ENCODE measurements at places on chromosomes 2 and 18.

- DNase-seq, result no peak
Observed at GRCh38 chr2:122239440-122239839, 484.0 kb downstream of the TSN start.

GRCh38 chr2:143877876-143878530 lies 641.9 kb downstream of the ZEB2 start:
- DNase-seq, result peak; percentile 80

DNA sequence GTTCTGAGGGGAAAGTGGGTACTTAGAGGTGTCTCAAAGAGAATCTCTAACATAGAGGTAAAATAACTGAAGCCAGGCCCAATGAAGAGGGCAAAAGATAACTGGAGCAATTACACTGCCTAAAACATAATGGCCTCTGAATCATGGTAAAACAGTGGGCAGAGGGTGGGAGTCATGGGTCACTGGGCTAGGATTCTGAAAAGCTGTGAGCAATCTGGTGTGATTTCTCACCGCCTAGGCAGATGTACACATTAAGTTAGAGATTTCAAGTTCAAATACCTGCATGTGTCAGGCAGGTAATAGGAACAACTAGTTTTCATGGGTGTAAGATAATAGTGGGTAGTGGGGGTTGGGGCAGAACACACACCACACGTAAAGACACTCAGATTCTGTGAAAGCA lies 45.6 kb downstream of the INSIG2 start:
- DNase-seq, result no peak

DNA sequence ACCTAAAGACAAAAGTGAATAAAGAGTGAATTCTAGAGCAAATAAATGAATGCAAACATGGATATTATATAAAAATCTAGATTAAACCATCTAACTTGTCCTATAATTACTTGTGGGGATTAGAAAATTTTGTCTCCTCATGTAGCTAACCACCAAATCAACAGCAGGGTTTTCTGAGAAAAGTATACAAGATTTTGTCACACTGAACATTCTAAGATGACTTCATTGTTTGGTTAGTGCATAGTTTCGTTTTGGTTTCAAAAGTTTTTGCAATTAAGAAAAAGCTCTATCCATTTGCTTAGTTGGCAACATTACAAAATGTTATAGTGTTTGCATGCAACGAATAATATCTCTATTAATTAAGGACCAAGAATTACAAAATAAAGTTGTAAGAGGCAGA lies 125.0 kb downstream of the LRP2 start:
- no peak for DNase-seq

DNA sequence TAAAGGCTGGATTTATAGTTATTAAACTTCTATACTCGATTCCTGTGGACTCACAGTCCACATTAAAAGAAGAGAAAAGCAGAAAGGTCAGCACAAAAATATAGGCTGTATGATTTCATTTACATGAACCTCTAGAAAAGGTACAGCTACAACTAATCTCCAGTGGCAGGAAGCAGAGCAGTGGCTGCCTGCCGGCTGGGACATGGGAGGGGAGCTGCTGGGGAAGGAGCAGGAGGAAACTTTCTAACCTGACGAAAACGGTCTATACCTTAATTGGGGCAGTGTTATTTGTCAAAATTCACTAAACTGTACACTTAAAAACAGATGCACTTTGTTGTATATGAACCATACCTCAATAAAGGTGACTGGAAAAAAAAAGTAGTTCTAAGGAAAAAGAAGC lies 26.7 kb downstream of the KCTD1 start:
- DNase-seq, result no peak

DNA sequence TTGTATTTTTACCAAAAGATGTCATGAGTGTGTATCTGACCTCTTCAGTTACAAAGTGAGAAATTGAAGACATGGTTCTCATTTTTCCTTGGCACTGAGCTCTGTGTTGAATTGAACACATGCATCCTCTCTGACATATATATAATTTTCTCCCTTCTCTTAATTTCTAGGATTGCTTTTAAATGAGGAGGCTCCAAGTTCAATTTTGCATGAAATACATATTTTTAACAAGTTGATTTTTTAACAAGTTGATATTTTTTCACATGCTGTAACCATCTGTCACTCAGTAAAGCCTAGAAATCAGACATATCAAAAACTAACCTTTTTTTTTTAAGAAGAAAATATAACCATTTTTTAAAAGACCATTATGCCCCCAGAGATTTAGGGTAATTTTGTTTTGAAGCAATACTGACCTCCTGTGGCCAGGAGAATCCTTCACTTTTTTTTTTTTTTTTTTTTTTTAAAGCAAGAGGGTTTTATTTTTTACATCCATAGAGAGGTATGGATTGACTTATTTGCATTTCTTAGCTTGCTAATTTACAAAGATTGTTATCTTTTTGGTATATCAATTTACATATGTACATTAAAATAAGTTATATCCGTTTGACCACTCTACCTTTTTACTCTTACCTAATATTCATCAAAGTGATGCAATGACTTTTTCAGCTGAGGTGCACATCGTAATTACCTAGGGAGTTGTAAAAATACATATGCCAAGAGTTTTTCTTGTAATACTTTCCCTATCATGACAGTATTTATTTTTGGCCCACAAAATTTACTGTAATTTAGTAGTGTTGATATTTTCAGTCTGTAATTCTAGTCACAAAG lies 161.8 kb downstream of the SOCS6 start:
- DNase-seq, result no peak

- DNase-seq, result no peak
Observed at GRCh38 chr2:223854741-223855140, 17.4 kb upstream of the AP1S3 start.

DNA sequence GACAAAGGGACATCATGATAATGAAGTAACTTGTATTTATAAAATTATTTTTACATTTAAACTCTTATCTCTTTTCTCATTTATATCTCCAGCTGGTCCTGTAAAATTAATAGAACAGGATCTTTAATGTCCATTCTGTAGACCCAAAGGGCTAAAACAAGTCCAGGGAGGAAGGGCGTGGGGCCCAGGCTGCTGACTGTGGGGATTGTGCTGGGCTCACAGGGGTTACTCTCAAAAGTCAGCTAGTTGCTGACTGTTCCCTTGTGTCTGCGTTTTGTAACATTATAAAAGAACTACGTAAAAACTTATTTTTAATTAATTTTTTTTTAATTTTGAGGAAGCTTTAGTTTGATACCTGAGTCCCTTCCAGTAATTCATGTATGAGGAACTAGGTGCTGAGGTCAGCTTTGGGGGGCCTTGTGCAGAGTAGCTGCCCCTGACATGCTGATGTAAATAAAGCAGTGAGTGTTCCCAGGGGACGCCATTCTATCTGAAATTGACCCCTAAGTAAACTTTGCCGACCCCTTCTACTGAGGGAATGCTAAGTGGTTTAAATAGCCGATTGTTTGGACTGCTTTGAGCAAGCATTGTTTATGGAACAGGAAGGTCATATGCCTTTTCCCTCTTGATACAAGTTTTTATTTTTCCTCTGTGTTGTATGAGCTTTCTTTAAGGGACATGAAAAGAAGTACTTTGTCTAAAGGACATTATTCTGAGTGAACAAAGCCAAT lies 56.4 kb downstream of the MERTK start:
- DNase-seq, result no peak

DNA sequence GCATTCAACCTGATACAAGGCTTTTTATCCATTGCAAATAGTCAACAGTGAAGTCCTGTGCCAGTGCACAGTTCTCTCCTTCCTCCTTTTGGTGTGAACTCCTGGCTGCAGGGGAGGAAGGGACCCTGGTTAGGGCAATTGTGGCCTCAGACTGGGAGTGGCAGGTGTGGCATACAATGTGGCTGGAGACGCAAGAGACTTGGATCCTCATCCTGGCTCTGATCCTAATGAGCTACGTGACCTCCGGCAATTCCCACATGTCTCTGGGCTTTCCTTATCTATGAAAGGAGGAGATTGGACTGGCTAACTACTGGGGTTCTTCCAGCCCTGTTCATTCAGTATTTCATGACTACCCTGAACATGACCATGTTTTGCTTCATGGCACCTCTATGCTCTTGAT lies 10.5 kb upstream of the IL1A start:
- DNase-seq, result no peak

DNA sequence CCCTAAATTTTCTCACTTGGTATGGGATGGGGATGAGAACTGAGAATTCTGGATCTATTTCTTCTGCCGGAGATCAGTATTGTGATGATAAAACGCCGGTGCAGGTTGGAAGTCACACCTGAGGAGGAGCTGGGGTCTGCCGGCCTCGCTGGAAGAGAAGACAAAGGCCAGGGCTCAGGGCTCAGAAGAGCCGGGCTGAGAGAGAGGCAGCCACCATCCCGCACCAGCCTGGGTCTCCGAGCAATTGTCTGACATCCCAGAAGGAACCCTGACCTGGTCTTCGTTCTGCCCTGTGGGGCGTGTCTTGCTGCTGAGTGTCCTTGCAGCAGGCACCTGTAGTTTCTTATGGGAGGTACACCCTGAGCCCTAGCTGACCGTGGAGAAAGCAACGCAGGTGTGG lies 31.4 kb upstream of the SALL3 start:
- DNase-seq, result no peak

- no peak for DNase-seq
Observed at GRCh38 chr18:62524440-62525200, 1.8 kb downstream of the ZCCHC2 start.

- DNase-seq, result no peak
Observed at GRCh38 chr2:112733871-112734270, 13.1 kb downstream of the NT5DC4 start.

DNA sequence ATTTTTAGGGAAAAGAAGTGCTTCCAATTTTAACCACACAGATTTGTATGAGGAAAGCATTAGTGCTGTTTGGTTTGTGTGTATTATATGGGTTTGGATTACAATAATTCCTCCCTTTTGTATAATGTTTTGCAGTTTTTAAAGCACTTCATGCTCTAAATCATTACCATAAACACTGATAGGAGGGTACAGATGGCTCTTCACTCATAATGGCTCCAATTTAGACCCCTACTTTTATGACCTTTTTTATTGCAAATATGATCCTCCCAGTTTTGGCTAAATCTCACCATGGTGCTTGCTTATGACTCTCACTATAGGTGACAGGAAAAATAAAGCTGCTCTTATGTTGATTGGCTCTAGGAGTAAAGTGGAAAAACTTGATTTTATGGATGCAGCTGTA lies 23.8 kb upstream of the TMEM17 start:
- DNase-seq, result peak; percentile 48

DNA sequence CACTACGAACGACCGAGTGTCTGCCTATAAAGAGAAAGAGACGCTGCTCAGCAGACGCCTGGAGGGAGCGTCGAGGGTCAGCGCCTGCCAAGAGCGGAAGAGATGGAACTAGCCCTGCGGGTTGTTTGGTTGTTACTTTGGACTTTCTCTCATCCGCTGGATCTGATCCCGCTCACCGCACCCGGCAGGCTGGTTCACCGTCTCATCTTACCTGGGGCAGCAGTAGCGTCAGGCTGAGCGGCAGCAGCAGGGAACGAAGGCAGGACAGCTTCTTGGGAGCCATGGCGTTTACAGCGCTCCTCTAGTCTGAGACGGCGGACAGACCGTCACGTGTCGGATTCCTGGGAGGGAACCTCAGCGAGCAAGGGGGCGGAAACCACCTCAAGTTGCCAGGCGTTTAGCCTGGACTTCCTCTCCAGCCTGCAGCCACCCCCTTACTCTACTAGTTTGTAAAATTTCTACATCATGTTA lies 1.9 kb downstream of the GLB1L start:
- no peak for DNase-seq

GRCh38 chr2:111157071-111157661 lies 36.5 kb downstream of the BCL2L11 start:
- DNase-seq, result no peak

GRCh38 chr2:98086491-98087446 lies at the start of gene VWA3B:
TSS of gene VWA3B (plus strand) at chr2:98087167. CDS start at chr2:98093093, 5,926 bp downstream.
- DNase-seq, result no peak

DNA sequence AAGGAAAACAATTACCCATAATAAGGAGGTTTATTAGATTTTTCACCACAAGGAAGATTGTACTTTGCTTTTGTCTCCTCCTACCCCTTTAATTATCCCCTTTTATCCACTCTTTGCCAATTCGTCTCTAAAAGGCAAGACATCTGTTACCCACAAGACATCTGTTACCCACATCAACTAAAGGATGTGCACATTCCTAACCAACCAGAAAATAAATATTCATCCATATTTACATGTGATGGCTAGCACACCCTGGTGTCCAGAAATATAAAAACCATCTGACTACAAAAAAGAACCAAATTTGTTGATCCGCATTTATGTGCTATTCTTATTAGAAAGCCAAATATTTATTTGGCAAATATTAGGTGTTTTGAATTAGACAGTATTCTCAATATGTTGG lies 35.7 kb downstream of the ACVR1C start:
- peak; percentile 47 for DNase-seq

DNA sequence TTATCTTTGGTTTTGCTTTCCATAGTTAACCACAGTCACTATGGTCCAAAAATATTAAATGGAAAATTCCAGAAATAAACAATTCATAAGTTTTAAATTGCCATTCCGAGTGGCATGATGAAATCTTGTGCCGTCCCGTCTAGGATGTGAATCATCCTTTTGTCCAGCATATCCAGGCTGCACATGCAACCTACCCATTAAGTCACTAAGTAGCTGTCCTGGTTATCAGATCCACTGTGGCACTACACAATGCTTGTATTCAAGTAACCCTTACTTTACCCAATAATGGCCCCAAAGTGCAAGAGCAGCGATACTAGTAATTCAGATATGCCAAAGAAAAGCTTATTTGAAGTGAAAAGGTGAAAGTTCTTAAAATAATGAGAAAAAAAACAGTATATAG lies 10.7 kb downstream of the USP34 start:
- no peak for DNase-seq

DNA sequence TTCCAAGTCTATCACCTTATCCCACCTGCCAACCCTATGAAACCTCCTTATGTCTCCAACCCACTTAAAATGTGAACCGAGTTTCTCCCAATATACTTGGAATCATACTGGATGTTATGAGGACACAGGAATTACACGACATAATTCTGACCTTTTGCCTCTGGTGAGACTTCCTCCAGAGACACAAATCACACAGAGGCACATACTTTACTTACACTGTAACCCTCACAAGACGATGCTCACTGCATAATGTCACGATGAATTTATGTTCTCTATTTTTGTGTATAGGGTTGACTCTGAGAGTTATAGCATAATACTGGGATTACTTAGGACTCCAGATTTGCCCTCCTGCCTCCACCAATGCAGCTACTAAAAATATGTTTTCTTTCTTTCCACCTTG lies 28.0 kb upstream of the SETBP1 start:
- no peak for DNase-seq

DNA sequence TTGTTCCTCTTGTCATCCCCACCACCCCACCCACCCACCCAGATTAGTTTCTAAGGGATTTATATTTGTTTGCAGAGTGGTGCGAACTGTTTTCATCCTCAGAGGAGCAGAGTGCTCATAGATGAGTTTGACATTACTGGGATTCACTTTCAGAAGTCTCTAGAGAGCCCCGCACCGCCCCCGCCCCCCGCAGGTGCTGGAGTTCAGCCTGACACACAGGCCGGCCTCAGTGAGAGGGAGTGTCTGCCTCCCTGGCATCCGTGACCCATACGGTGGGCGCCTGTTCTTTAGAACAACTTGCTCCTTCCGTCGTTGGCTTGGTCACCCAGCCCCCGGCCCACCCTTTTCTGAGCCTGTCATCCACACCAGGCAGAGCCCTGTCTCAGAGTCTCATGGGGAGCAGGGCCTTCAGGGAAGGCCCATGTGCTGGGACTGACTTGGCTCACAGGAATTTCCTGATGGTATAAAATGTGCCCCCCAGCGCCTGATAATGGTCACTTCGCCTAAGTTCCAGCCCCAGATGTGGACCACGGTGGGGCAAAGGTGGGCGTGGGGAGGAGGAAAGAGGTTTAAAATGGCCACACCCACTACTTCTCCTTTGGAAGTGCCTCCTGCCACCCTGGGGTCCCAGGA lies 44.3 kb downstream of the HPCAL1 start:
- DNase-seq, result no peak

- DNase-seq, result no peak
Observed at GRCh38 chr18:75438891-75439290, 11.4 kb upstream of the SMIM21 start.
